ENCODE measurements at places on chromosomes 16 and 17.

DNA sequence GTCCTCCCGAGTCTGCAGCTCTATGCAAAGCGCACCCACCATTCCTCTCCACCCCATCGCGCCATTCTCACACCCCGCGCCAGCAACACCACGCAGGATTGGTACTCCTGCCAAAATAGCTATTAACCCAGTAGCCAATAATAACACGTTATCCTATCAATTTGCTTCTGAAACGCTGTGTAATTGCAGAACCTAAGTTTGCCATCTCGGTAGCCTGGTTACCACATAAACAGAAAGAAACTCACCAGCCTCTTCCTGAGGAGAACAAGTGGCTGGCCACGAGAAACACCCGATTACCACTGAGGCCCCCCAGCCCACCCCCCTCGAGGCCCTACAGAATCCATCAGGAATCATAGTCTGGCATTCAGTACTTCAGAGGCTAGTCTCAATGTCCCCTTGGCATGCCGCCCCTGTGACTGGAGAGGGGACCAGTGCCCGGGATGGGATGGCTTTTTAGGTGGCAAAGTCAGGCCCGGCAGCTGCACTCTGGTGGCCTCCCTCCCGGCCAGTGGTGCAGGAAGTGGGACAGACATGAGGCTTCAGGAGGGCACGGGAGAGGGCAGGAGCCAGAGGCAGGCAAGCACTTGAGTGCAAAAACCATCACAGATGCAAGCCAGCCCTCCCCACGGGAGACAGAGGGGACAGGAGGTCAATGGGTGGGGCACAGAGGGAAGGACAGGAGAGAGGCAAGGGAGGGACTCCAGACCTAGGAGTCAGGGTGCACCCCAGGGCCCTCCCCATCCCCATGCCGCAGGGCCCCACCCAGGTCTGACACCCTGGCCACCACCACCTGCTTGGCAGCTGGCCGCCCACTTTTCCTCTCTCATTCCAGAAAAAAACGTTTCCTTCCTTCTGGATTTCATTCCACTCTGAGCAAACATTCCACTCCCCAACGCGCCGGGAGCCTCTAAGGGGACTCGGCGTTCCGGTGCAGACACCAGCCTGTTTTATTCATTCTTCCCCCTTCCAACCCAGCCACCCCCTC lies 192.5 kb downstream of the ZNF423 start:
- DNase-seq = no peak

- DNase-seq = no peak
Observed at GRCh38 chr16:66741950-66742808, 9.2 kb downstream of the DYNC1LI2 start.

DNA sequence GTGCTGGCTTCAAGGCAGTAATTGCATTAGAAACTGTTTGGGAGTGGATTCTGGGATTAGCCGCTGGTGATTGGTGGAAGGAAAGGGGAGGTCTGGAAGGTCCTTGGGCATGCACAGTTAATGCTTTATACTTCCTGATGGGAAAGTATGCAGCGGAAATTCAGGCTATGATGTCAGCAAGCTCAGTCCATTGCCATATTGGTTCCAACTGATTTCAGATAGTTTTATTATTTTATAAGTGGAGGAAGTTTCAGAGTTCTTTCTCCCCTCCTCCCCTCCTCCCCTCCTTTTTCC lies 8.1 kb upstream of the CMTR2 start:
- no peak for DNase-seq

GRCh38 chr16:1069154-1069553 lies 3.4 kb upstream of the SSTR5 start:
- no peak for DNase-seq

DNA sequence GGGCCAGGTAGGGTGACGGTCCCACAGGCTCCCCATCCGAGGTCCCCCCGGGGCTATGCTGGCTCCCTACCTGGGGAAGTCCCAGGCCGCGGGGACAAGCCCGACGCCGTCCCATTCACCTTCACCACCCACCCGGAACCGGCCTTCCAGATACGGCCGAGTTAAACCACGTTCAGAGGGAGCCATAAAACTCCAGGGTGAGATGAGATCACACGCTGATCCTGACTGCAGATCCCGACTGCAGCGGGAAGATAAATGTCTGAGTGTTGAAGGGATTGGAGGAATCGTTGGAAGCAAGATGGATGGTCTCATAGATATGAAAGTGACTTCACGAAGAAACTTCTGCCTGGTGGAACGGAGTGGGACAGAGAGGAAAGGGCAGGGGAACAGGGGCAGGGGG lies 13.6 kb upstream of the C1QTNF8 start:
- no peak for DNase-seq

- no peak for DNase-seq
Observed at GRCh38 chr17:73156887-73157520, 7.8 kb upstream of the SSTR2 start.

Measured in COLO829 (cell line).